AG20443 (cell line): ENCODE measurements at places on chromosomes 7 and 10.

DNA sequence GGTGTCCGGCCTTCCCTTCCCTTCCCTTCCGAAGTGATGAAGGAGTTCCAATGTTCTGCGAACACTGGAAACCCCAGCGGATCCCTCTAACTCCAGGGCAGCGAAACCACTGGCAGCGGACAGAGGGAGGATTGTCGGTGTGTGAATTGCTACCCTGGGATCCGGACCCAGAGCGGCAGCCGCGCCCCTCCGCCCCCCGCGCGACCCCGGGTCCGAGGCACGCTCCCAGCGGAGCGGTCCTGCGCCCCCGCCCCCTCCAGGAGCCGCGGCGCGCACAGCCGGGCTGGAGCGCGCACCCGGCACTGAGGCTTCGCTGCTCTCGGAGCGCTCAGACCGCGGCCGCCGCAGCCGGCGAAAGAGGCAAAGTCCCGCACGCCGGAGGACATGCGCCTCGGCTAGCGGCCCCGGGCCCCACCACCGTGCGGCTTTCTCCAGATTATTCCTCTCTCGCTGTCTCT is at the start of gene PTPRZ1:
TSS of gene PTPRZ1 (plus strand) at position 331 of the 458 bp plus-strand sequence. CDS start 339 bp downstream, outside the sequence.
- peak; percentile 61 for DNase-seq

DNA sequence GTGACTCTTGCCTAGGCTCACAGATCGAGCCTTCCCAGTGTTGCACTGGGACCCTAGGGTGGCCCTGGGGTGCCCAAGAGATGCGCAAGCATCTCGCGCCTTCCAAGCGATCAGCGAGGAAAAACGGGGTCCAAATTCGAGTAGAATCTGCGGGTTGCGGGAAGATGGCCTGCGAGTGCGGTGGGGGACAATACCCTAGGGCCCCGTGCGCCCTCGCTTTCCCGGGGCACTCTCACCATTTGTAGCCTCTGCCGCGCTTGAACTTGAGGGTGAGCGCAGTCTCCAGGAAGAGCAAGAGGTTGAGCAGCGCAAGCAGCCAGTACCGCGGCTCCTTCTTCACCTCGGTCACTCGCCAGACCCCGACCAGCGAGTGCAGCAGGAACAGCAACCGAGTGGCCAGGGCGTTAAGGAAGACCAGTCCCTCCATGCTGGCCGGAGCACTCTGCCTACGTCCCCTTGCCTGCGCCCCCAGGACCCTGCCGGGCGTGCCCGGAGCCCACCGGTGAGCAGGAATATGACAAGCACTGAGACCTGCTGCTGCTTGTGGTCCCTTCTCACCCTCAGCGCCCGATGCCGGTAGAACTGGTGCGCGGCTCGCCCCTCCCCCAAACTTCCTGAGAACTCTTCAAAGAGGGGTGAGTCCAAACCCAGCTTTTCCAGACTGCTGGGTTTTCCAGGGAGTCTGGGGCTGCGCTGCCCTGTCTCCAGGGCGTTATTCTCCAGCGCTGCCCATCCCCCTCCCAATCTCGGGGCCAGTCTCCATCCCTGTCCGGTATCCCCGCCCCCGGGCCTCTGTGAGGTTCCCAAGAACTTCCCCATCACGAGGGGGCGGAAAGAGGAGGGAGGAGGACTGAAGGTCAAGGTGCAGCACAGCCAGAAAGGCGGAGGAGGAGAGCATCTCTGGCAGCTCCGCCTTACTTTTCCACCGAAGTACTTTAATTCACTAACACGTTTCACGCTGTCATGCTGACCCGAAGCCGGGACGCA is at the start of gene TMEM26:
TSS of gene TMEM26 (minus strand) at position 727 of the 987 bp plus-strand sequence. CDS start at position 427, 300 bp downstream.
- DNase-seq = peak; percentile 68

DNA sequence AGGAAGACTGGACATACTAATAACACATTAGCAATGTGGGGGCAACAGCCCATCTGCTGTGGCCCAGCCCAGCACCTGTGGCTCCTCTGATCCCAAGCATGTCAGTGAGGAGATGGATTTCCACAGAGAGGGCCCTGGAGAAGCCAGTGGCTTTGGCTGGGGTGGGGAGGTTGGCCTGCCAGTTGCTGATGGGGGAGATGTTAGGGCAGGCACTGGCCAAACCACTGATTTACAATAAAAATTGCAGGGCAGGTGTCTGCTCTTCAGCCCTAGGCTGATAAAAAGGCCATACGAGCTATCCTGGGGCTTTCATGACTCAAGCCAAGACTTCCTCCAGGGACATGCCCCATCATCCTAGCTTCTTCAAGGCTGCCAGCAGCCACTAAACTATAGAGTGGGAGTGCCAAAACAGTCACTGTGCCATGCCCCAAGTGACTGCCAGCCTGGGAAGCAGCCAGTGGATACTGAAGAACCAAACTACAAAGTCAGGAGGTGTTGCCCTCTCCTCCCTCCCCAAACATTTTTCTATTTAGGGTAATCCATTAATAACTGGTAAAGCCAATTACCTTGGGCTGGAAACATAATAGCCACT is 37.8 kb downstream of the DPCD start:
- no peak for DNase-seq

DNA sequence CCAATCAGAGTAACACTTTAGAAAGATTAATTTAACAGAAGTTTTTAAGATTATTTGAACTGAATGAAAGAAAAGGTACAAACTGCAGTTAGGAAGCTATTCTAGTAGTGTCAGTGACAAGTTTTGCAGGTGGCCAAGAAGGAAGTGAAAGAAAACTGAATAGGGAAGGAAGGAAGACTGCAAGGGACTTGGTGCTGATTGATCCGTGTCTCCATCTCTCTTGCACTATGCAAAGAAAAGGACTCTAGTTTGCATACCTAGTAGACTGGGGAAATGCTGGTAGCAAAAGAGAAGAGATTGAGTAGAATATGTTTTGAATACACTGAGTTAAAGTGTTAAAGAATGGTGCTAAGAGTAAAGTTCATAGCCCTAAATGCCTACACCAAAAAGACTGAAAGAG is 33.0 kb downstream of the OR6V1 start:
- no peak for DNase-seq

GRCh38 chr7:29019896-29020295 is 61.8 kb upstream of the TRIL start:
- no peak for DNase-seq

DNA sequence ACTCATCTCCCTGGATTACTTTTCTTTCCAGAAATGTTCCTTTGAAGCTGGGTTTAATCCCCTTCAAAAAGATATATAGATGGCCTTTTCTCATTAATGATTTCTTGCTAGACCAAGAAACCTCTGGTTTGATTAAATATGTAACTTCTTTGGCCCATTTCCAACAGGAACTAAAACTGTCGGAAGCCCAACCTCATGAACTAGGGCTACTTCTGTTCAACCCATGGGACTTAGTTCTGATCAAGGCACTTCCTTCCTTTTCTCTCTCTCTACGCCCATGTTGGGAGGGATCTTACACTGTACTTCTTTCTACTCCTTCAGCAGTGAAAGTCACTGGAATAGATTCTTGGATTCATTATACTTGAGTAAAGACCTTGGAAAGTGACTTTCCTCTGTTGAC is 83.6 kb downstream of the TMEM106B start:
- DNase-seq = no peak

DNA sequence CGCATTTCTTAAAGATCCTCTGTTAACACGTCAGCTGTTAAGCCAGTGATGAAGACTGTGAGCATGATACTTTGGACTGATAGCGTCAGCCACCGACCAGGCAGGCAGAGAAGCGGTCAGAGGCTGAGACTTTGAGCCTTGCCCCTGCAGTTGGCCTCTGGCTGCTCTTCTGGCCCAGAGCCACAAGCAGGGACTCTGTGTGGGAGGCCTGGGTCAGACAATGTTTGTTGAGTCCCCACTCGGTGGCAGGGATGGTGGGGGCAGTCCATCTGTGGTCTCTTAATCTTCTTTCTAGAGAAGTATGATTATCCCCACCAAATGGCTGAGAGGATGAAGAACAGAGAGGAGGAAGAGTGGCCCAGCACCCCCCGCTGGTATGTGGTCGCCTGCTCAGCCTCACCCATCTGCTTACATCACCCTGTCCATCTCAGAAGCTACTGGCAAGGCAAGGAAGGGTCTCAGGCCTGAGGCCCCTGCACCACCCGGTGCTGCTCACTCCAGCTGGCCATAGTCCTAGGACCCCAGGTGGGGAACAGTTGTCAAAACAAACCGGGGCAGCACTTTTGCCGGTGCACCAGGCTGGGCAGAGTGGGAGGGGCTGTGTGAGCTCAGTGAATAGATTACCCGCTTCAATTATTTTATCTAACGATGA is 202.9 kb downstream of the GRID1 start:
- DNase-seq = no peak

DNA sequence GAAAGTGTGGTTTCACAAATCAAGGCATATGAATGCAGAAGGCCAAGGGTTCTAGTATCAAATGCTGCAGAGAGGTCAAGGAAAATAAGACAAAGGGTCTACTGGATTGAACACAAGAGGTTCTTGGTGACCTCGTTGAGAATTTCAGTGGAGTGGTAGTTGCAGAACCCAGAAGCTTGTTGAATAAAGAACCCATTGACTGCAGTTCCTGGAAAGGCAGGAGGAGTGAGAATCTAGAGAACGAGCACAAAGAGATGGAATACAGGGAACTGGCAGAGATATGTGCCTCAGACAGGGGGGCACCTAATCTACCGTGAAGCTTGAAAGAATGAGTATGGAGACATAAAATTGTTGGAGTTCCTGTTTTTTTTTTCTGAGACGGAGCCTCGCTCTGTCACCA is 3.5 kb upstream of the SEPTIN7 start:
- no peak for DNase-seq

- no peak for DNase-seq
These were observed 29.5 kb downstream of the BAG3 start for GRCh38 chr10:119680650-119681081.

- DNase-seq = no peak
These were observed 65.0 kb downstream of the POU6F2 start for GRCh38 chr7:39042670-39043069.

DNA sequence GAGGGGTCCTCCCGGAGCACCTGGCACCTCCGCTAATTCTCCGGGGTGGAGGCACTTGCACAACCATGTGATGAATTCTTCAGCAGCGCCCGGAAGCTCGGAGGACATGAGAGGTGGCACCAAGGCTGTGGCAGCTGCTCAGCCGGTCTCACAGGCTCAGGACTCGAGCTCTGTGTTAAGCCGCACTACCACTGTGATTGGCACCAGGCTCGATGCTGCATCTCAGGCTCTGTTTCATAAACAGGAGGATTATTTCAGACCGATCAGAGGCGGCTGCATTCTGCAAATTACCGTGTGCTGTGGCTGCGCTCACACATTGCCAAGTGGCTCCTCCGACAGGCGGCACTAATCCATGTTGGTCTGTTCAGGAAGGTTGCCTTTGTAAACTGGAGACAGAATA is 495.2 kb downstream of the DNAJB6 start:
- DNase-seq = no peak

GRCh38 chr7:43737467-43738127 is 8.3 kb upstream of the COA1 start:
- DNase-seq = no peak

DNA sequence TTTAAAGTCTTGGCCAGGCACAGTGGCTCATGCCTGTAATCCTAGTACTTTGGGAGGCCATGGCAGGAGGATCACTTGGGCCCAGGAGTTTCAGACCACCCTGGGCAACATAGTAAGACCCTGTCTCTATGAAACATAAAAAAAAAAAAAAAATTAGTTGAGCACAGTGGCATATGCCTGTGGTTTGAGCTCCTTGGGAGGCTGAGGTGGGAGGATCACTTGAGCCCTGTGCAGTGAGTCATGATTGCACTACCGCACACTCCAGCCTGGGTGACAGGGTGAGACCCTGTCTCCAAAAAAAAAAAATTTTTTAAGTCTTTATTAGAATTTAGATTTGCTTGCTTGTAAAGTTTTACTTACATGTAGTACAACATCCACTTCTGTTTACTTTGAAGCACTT is 14.0 kb downstream of the WNT2 start:
- DNase-seq = no peak

DNA sequence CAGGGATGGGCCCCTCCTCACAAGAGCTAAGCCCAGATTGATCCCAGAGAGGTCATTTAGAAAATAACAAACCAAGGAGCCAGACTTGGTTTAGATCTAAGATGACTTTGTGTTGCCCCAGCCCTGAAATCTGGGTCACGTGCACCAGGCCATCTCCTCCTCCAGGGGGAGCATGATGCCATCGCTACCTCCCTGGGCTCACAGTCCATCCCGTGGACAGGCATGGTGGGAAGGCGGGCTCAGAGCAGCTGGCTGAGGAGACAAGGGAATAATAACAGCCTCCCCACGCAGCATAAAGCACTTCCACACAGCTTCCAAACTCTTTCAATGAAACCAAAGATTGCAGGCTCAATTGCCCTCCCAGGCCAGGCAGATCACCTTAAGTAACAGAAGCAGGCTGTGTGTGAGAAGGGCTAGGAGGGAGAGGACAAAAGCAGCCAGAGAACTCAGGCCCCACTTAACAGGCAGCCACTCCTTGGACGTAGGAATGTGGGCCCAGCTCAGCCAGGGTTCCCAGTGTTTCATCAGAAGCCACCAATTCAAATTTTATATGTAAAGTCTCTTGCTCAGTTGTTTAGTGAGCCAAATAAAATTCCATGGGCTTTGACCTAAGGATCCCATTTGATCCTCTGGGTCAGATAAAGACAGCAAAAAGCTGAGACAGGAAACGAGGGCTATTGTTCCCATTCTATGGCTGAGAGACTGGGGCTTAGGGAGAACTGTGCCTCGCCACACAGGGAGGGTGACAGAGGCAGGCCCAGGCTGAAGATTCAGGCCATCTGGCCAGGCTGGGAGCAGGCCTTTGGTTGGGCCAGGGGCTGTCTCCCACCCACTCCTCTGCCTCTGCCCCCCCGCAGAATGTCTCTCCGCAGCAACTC is 100.2 kb downstream of the COL13A1 start:
- peak; percentile 88 for DNase-seq

GRCh38 chr10:11270135-11270857 is 252.6 kb downstream of the CELF2 start:
- DNase-seq = peak; percentile 24

DNA sequence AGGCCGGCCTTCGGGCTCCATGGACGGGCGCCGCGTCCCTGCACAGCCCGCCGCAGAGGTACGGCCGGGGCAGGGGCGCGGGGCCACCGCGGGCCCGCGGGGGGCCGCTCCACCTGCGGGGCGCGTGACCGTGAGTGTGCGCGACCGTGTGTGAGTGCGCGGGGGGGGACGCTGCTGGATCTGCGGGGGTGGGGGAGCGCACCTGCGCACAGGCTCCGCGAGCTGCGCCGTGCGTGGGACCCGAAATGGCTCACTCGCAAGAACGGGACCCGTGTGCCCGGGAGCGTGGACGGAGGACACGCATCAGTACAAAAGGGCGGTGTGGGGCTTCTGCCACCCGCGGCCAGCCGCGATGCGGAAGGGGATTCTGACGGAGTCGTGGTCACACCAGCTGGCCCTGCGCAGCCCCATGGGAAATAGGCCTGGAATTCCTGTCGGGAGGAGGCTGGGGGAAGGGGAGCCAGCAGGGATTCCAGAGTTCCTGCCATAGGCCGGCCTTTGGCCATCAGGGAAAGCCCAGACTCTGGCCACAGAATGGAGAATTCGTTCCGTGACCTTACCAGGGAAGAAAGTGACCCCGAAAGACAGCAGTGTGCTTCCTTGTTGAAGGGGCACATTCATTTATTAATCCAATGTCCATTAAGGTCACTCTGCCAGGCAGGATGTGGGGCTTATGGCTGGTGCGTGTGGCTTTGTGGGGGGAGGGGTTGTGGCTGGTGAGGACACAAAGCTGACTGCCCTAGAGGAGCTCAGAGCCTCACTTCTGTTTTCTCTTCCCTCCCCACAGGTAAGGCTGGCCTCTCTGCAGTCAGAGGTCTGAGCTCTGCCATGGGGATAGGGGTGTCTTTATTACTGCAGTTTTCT is 494 bp downstream of the REPIN1 start:
- peak; percentile 80 for DNase-seq
